NCI-H774 (cell line): ENCODE measurements at places on chromosomes 11 and 22.

- no peak for DNase-seq
Observed at GRCh38 chr11:8335186-8335585, 71.5 kb upstream of the LMO1 start.

GRCh38 chr11:132455044-132455443 is 1077.3 kb downstream of the OPCML start:
- no peak for DNase-seq

DNA sequence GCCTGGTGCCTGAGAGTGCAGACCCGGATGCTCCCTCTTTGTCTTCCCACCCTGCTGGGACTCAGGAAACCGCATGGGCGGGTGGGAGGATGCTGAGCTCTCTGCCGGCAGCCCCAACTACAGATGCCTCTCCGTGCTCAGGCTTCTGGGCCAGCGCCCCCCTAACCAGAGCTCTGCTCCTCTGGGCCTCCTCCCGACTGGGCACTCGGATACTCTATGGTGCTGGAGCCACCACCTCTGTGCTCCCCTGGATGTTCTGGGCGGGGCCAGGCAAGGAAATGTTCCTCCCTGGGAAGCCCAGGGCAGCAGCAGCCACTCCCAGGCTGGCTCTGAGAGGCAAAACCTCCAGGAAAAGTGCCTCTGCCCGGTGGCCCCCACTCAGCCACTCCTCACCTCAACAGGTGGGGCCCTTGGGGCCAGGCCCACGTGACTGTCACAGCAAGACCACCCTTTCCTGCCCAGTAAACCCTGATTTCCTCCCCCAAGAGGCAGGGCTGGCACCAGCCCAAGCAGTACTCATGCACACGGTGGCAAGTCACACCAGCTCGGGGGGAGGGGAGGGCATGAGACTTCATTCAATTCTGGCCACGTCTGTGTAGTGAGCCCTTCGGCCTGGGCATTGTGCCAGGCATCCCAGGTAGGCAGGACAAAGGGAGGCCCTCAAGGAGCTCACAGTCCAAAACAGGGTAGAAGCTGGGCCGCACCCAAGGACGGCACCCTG is 54.7 kb upstream of the TCF20 start:
- peak; percentile 23 for DNase-seq

DNA sequence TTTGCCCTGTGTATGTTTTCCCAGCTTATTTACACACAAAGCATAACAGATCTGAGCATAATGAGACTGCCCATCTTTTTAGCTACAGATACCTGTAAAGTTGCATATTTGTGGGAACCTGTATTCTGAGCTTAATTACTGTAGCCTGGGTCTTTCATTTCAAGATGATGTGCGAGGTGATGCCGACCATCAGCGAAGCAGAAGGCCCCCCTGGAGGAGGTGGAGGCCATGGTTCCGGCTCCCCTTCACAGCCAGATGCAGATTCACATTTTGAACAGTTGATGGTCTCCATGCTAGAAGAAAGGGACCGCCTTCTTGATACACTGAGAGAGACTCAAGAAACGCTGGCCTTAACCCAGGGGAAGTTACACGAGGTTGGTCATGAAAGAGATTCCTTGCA is 1.5 kb downstream of the PPFIA1 start:
- DNase-seq: no peak

GRCh38 chr22:47064416-47064815 is 302.0 kb downstream of the TBC1D22A start:
- DNase-seq: no peak

DNA sequence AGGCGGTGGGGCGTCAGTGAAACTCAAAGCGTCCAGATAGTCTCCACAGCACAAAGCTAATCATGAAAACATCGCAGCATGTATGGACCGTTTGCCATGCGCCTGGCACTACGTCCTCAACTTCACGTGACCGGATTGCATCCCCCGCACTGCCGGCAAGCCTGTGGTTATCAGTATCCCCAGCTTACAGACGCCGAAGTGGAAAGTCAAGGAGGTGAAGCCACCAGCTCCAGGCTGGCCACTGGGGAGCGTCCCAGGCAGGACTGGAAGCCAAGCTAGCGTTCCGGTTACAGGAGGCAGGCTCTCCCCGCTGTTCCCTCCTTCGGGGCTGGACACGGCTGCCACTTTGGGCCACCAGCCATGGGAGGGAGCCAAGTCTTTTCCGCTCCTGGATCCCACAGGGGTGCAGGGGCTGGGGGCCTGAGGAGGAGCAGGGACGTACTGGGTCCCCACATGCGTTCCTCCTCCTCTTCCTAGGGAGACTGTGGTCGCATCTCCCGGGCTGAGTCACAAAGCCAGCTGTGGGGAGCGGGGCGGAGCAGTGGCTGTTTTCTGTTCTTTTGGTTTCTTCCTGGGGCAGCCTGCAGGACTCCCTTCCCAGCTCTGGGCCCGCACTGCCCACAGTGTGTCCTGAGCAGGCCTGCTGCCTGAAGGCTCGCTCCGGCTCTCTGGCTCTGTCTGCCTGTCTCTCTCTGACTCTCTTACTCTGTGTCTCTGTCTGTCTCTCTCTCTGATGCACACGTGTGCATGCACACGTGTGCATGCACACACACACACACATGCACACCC is 4.3 kb upstream of the OSBPL5 start:
- no peak for DNase-seq

DNA sequence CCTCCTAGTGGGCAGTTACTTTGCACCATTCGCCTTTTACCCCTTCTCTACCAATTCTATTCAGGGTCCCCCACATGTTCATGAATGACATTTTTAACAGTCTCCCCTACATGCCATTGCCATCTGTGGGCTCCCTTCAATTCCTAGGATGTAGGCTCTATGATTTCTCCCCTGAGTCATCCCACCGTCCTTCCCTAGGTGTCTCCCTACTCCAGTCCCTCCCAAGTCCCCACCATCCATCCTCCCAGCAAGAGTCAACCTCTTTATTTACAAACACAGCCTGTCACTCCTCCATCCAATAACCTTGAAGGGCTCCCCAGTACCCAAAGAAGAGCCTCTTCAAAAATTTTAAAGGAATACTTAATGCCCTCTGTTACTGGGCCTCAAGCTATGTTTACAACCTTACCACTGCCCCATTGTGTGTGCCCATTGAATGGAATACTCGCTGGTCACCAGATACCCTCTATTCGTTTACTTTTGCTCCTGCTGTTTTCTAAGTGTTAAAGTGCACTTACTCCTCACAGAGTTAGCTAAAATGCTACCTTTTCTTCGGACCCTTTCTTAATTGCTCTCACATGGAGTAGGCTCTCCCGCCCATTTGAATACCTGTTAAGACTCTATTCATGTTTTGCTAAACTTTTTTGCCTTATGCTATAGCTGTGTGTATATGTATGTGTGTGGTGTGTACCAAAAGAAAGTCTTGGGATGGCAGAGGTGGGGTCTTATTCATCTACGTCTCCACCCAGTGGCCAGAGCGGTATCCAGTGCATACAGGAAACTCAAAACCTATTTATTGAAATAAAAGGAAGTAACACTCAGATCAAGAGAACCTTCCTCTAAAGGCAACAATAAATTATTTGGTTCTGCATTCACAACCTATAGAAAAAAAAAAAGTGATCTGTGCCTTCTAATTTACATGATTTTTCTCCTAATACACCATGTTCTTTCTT is 235.8 kb upstream of the CCDC90B start:
- peak; percentile 7 for DNase-seq

DNA sequence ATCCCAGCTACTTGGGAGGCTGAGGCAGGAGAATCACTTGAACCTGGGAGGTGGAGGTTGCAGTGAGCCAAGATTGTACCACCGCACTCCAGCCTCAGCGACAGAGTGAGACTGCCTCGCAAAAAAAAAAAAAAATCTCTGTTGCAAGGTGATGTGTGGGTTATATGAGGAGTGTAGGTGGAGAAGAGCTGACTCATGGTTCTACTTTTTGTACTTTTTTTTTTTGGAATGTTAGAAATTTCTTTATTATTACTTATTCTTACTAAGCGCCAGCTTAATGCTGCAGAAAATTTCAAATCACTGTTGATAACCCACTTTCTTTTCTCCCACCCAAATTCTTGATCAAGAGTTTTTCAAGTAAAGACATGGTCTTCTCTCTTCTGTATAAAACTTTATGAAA is 29.6 kb upstream of the DNAJB13 start:
- DNase-seq: no peak

GRCh38 chr11:89381094-89381493 is 110.1 kb downstream of the NOX4 start:
- no peak for DNase-seq

- no peak for DNase-seq
Observed at GRCh38 chr11:12386309-12386708, 8.9 kb downstream of the PARVA start.

DNA sequence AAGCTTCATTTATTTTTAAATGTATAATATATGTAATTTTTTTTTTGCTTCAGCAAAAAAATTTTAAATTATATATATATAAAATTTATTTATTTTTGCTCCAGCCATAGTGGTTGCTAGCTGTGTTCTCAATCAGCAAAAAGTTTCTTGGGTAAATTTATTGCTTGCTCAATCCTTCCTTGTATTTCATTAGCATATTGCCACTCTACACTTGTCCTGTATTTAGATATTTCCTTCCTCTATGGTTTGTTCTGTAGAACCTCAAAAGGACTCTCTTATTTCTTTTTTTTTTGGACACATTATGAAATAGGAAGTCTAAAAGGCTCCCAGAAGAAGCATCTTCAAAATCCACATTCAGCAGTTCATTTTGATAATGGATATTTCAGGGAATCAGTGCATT is 2.3 kb downstream of the PTPRJ start:
- no peak for DNase-seq

- no peak for DNase-seq
Observed at GRCh38 chr11:24934733-24935439, 438.0 kb downstream of the LUZP2 start.

- DNase-seq: peak; percentile 76
Observed at GRCh38 chr11:12765428-12765827, 91.2 kb downstream of the TEAD1 start.

- DNase-seq: no peak
Observed at GRCh38 chr11:66071381-66071801, 1.3 kb downstream of the PACS1 start.

- no peak for DNase-seq
Observed at GRCh38 chr11:130580891-130581492, 132.5 kb downstream of the ADAMTS15 start.

- no peak for DNase-seq
Observed at GRCh38 chr11:121159741-121160140, 58.7 kb downstream of the TECTA start.

DNA sequence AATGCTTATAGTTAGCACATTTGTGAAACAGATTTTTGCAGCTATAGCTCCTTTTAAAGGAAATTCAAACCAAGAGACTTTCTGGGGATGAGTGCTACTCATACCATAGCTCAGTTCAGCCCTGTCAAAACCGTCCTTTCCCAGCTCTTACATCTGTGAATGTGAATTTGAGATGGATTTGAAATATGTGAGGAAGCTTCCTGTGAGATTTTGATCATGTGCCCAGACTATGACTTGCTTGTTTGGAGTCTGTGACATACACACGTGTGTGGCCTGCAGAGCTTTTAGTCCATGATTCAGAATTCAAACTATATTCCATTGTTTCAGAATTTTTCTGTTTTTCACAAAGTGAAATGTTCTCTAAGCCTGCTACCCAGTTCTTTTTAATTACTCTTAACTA is 4.4 kb upstream of the MMP1 start:
- no peak for DNase-seq

- no peak for DNase-seq
Observed at GRCh38 chr11:102111011-102111786, 952 bp downstream of the YAP1 start.

- no peak for DNase-seq
Observed at GRCh38 chr11:116364348-116364747, 408.4 kb downstream of the BUD13 start.

DNA sequence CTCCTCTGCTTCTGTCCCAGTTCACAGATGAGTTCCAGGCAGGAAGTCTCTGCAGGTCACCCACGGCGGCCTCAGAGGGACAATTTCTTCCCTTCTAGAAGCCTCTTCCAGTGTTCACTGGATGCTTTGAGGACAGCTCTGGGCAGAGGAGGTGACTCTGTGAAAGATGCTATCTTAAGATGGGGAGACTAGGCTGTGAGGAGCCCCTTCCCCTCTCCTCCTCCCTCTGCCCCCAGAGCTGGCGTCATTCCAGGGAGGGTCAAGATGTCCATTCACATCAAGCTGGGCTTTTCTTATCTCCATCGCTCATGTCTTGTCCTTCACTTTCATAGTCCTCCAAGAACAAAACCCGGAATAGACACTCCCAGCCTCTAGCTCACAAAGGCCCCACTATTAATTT is 3.3 kb downstream of the APLNR start:
- no peak for DNase-seq

DNA sequence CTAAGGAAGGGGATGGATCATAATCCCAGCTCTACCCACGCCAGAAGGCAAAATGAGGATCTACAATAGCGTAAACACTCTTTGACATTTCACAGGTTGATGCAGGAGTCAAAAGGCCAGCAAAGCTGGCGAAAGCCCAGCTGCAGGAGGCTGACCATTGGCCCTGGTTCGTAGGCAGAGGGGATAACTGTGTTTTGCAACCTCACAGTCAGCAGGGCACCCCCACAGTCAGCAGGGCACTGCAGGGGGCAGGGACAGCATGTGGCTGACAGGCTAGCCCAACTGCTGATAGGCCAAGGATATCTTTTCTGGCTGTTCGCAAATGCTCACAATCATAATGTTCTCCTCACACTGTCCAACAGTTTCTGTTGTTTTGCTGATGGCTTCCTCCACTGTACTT is 372.7 kb downstream of the BUD13 start:
- DNase-seq: no peak

DNA sequence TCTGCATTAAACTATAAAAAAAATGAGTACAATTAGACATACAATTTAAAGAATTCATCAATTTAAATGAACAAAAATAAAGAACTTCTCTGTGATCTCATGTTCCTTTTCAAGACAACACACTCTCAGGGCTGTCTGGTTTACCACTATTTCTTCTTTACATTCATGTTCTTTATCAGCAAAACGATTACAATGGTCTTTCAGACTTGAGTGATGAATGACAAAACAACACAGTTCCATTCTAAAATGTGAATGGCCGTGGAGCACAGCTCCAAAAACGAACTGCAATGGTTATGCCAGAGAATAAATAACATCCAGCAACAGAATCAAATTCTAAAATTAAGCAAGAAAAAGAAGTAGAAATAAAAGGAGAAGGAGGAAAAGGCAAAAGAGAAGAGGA is 113.1 kb downstream of the CADM1 start:
- no peak for DNase-seq

GRCh38 chr11:3014057-3014938 is 22.2 kb upstream of the NAP1L4 start:
- DNase-seq: no peak

GRCh38 chr11:2436013-2436520 is 8.2 kb downstream of the TRPM5 start:
- no peak for DNase-seq

DNA sequence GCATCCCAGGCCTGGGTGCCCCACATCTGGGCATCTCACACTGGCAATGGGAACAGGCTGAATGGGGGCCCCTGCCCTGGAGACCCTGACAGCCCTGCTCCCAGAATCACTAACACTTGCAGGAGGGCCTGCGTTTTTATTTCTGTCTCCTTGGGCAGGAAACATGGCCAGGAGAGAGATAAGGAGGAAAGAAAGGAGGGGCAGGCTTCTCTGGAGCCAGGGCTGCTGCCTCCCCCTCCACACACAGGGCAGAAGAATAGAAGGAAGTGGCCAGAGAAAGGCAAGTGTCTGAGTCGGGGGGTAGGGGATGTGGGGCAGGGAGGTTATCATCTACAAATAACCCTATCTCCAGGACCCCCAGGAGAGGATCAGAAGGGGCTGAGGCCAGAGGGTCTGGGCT is 25.5 kb upstream of the TSPAN18 start:
- no peak for DNase-seq
